ENCODE measurements at places on chromosomes 5 and 9. TPM values are rescaled to one million over a fixed set of nuclear protein-coding genes. Genes with fewer than 3 reads are reported as not detected.

The PRR7 gene
- total RNA-seq: 17.1 TPM

The PCDHGB6 gene
- total RNA-seq: 17.8 TPM

The PLPPR1 gene
- total RNA-seq: 152 TPM

The CER1 gene
- total RNA-seq: 0.69 TPM

The HSDL2 gene
- total RNA-seq: 27.9 TPM

The ACSL6 gene
- total RNA-seq: 59.5 TPM

The FBLL1 gene
- 53.7 TPM for total RNA-seq

The HTR1A gene
- total RNA-seq: 5.5 TPM

The SPEF2 gene
- 27.5 TPM for total RNA-seq

The C5orf63 gene
- total RNA-seq: 9.5 TPM

The ZMAT2 gene
- total RNA-seq: 42.9 TPM

The STKLD1 gene
- 3.0 TPM for total RNA-seq

The TLX3 gene
- total RNA-seq: not detected

The SHC3 gene
- 42.0 TPM for total RNA-seq

Data from diencephalon (tissue), 1 donor.